ENCODE measurements at places on chromosomes 3 and 15.

DNA sequence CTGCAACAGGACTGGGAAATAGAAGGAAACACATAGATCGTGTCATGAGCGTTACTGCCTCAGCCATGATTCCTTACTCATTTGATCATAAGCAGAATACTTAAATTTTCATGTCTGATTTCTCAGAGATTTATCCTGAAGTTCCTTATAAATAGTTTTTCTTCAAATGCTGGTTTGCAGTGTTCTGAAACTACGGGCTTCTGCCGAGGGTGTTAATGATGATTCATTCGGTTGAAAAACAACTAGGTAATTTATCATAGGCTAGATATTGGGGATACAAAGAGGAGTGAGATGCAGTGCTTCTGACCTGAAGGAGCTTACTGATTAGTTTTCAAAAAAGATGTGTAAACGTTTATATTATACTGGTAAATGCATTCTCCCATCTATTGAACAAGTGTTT is 428.9 kb downstream of the NLGN1 start:
- DNase-seq: no peak

DNA sequence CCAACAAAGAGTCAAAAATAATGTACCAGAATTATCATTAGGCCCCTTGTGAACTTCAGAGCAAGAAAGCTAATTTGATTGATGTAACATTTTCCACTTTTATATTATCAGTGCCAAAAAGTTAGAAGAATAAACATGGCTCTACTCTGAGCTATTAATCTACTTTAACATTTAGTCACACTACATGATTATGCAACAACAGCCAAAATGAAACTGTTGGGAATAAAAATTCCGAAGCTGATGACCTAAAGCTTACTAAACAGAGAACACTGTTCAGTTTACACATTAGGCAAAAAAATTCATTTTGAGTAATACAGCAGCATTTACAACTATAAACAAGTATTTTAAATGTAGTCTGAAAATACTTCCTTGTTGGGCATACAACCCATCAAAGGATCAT is 1134.1 kb downstream of the EPHA3 start:
- no peak for DNase-seq

DNA sequence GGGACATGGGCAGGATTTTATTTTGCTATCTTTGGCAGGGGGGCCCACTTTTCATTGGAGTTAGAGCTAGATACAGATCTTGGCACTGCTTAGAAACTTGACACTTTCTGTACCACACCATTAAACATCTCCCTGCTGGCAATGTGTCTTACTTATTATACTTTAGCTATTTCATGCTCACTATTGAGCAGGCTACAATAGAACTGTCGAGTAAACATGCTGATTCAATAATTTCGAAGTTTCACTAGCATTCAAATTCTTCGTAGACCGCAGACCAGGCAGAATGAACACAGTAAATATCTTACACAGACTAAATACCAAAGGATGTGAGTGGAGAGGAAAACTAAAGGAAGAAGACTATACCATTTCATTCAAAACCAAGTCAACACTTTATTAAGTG is 180.8 kb downstream of the UNC13C start:
- no peak for DNase-seq

DNA sequence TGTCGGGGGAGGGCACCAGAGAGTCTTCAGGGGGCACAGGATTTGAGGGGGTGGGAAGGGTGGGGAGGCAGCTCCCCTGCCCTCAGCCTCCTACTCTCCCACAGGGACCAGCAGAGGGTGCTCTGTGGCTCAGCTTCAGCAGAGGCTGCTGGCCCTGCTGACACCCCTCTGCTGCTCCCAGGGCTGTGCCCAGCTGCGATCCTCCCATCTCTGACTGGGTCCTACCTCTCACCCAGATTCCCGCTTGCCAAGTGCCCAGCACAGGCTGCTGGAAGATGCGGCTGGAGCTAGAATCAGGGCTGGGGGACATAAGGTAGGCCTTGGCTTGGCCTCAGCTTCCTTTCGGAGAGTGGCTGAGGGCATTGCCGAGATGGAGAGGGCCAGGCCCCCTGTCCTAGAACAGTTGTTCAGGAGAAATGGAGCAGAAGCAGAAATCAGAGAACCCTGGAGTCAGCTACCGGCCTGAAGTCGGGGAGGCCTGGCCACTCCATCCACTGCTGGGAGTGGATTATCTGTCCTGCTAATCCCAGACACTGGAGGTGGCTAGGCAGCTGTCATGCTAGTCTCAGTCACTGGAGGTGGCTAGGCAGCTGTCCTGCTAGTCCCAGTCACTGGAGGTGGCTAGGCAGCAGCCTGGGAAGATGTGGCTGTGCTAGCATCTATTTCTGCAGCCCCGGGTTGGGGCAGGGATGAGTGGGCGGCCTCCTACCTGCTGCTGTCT is 3.9 kb downstream of the GRM2 start:
- DNase-seq: no peak

GRCh38 chr15:31016446-31016915 is 25.1 kb upstream of the MTMR10 start:
- DNase-seq: no peak

GRCh38 chr15:58361273-58361759 is 70.5 kb upstream of the LIPC start:
- DNase-seq: no peak

GRCh38 chr15:61524086-61524485 is 295.0 kb upstream of the RORA start:
- no peak for DNase-seq

GRCh38 chr3:40505599-40506462 is at the start of gene ZNF620:
Gene ZNF620, plus strand, starts transcription at chr3:40506039. Its CDS starts 314 bp downstream, at chr3:40506353.
- peak; percentile 43 for DNase-seq

DNA sequence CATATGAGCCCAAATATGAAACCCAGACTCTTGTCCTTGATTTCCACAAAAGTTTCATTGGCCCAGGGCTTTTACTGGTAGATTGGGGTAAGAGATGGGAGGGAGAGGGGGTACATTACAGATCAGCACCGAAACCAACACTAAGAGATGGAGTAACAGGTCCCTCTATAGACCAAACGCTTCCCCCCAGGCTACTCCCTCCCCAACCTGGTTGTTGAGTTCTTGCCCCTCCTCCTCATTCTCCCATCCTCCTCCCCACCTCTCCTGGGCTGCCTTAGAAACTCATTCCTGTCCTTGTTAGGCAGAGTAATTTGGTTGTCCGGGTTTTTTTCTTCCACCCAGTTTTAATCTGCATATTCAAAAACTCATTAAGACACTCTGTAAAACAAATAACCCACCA is 74.1 kb downstream of the MESD start:
- no peak for DNase-seq

- DNase-seq: no peak
These were observed 89.5 kb downstream of the GADL1 start for GRCh38 chr3:30804984-30805383.

- peak; percentile 15 for DNase-seq
These were observed 30.5 kb upstream of the TIPARP start for GRCh38 chr3:156643729-156644389.

- no peak for DNase-seq
These were observed 62.2 kb downstream of the RPL39L start for GRCh38 chr3:187077085-187077484.

GRCh38 chr15:73582851-73583379 is 50.3 kb downstream of the NPTN start:
- no peak for DNase-seq

DNA sequence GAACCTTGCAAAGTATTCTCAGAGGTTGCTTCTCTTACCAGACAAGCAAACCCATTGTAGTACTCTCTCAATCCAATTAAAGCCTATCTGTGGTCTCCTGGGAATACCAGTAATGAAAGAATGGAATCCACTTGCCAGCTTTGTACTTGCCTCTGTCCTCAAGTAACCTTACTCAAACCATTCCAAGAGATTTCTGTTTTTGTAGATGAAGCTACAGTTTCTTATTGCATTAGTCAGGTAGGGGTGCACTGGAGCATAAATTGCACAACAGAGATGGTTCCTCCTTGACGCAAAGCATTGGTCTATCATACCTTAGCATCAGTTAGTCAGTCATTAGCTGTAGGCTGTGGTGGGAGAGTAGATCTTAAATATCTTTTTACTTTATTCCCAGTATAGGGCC is 52.9 kb downstream of the BTLA start:
- no peak for DNase-seq

DNA sequence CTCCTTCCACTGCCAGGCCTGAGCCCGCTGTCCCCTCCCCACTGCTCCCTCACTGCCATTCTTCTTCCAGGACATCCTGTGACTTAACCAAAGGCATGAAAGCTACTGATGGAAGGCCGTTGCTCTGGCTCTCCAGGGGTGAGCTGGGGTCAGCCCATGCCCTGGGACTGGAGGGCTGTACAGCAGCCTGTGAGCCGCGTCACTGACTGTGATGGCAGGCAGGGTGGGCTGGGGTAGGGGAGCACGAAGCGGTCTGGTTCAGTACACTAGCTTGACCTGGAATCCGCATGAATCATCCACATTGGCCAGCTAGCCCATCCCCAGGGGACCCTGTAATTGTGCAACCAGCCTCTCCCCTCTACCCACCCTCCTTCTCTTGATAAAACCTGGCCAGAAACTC is 30.8 kb downstream of the CORO2B start:
- no peak for DNase-seq

- no peak for DNase-seq
These were observed 47.8 kb downstream of the GPD1L start for GRCh38 chr3:32154205-32154579.

GRCh38 chr3:157477441-157477840 is 25.8 kb downstream of the VEPH1 start:
- DNase-seq: no peak

- no peak for DNase-seq
These were observed 671.5 kb downstream of the FHIT start for GRCh38 chr3:60579734-60580133.

- DNase-seq: no peak
These were observed 263.7 kb downstream of the GBE1 start for GRCh38 chr3:81497572-81498251.

DNA sequence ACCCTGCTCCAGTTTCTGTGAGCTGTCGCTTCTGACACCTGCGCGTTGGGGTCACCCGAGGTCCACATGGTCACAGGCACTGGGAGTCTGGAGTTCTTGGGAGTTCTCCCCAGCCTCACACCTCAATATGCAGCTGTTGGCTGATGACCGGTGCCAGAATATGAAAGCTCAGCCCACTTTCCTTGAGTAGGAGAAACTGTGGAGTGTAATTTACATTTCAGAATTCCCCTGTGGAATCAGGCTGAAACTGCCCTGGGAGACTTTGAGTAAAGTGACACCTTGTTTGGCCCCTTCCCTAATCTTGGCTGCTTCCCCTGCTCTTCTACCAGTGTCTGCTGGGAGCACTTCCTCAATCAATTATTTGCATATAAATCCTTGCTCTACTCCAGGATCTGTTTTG is 255.9 kb downstream of the NFKBIZ start:
- DNase-seq: no peak

- DNase-seq: no peak
These were observed 345.1 kb downstream of the RORA start for GRCh38 chr15:60883691-60884640.

DNA sequence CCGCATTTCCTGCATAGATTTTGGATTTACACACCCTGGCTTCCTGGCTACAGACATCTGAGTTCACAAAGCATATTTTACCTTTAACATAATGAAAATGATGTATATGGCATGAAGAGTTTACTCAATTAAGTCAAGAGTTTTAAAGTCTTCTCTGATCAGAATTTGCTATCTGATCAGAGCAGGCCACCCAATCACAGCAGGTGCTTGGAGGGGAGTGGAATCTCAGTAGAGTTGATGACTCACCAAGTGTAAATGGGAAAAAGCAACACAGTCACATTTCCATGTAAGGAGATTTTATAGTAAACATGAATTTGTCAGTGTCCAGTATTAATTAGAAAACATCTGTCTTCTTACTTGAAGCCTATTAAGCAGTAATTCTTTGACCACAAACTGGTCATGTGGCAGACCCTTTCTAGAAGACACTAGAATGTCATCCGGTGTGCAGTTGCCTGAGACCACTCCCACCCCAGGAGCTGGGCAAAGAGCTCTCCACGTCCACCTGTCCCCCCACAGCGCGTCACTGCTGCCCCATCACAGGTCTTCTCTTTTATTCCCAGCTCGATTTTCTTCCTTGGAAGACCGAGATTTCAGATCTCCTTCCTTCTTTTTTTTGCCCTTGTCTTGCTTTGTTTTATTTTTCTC is 10.8 kb downstream of the MESD start:
- DNase-seq: no peak

GRCh38 chr3:195914648-195915473 is 6.5 kb upstream of the TNK2 start:
- peak; percentile 95 for DNase-seq

DNA sequence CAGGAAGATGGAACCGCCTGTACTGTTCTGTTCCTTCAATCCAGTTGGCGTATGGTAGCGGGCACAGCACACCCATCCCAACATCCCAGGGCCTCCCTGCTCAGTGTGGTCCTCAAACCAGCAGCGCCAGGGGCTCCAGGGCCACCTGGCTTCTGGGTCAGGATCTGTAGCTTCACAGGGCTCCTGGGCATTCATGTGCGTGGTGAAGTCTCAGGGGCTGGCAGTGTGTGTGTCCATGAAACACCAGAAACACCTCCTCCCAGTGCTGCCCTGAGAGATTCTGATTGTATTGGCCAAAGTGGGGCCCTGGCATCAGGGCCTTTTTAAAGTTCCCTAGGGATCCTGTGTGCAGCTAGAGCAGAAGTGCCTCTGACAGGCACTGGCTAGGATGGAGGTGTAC is 42.1 kb downstream of the ABTB1 start:
- no peak for DNase-seq

- DNase-seq: no peak
These were observed 21.5 kb upstream of the KCNMB3 start for GRCh38 chr3:179272385-179272784.

GRCh38 chr3:150319900-150320299 is 88.2 kb upstream of the TSC22D2 start:
- no peak for DNase-seq

DNA sequence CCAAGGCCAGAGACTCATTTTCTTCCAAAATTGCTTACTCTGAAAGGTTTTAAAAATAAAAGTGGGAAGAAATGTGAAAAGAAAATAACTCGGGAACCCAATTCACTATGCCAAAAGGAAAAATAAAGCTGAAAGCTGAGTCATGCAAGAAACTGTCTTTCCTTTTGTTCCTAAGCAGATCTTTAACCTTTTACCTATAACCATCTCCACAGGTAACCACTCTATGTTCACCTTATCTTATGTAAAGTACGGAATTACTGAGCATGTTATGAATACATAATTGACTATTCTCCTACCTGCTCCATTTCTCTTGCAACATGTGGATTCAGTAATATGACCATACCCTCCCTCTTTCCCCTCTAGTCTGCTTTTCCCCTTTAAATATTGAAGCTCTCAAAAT is 62.0 kb downstream of the MINDY4B start:
- no peak for DNase-seq

GRCh38 chr3:129688271-129688895 is 81.9 kb upstream of the PLXND1 start:
- DNase-seq: no peak

All from activated CD4-positive, alpha-beta T cell treated with anti-CD3 and anti-CD28 coated beads, Interleukin-2, amount 50 U/mL, for 24 hours (primary cell).